ENCODE measurements at places on chromosomes 12 and 14. TPM values are rescaled to one million over a fixed set of nuclear protein-coding genes. Genes with fewer than 3 reads are reported as not detected.

Gene SYNDIG1L
- total RNA-seq = not detected

Gene TPPP2
- not detected for total RNA-seq

Gene LTB4R2
- 0.88 TPM for total RNA-seq

Gene EIF2S3B
- 0.29 TPM for total RNA-seq

Gene MRPS35
- total RNA-seq = 51.0 TPM

Gene OTX2
- not detected for total RNA-seq

Gene SUOX
- total RNA-seq = 13.6 TPM

Gene KCNK13
- not detected for total RNA-seq

Gene RND1
- total RNA-seq = not detected

Gene CD163
- not detected for total RNA-seq

Gene CEBPE
- total RNA-seq = not detected

Gene EID3
- 0.72 TPM for total RNA-seq

Gene P2RX2
- not detected for total RNA-seq

Gene KRT7
- 0.68 TPM for total RNA-seq

Gene PROX2
- not detected for total RNA-seq

Gene OR11H6
- total RNA-seq = not detected

Gene NPC2
- 402 TPM for total RNA-seq

Gene CATSPERB
- total RNA-seq = not detected

Gene PPM1H
- total RNA-seq = 0.10 TPM

Gene BRMS1L
- 3.5 TPM for total RNA-seq

Gene SOAT2
- not detected for total RNA-seq

Gene NKX2-1
- not detected for total RNA-seq

Gene FLRT2
- total RNA-seq = 5.2 TPM

Gene ZFHX2
- not detected for total RNA-seq

Gene ESR2
- 0.12 TPM for total RNA-seq

Gene RILPL2
- 2.7 TPM for total RNA-seq

Gene KRT71
- total RNA-seq = not detected

Gene ABCC9
- total RNA-seq = under 0.01 TPM

Gene LIN52
- total RNA-seq = 11.2 TPM

Gene LRTM2
- not detected for total RNA-seq

Gene TSHR
- not detected for total RNA-seq

Gene LPAR5
- total RNA-seq = not detected
